ENCODE measurements at places on chromosomes 3 and 15.
A peak's percentile ranks its signal among the peaks of the same experiment; 100 is the strongest.

DNA sequence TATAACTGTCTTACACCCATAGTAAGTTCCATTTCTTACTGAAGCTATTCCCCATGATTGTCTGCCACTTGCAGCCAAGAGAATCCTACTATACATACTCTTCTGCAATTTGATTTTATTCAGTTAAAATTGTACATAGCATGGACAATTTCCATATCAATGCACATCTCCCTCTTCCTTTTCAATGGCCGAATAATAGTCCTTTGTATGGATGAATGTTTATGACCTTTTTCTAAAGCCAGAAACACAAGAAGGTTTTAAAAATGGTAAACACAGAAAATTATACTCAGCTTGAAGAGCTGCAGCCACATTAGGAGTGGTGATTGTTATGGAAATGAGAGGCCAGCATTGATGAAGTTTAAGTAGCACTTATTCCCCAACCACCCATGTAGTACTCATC is 8.5 kb upstream of the ERC2 start:
- H3K27ac ChIP-seq, result no peak overlapping the region
- no peaks in the 10 kb centered on the region for H3K36me3 ChIP-seq
- no peaks in the 10 kb centered on the region for H3K4me1 ChIP-seq
- H3K27me3 ChIP-seq, result no peaks in the 10 kb centered on the region
- H3K4me3 ChIP-seq, result no peak overlapping the region
- no peak for DNase-seq

GRCh38 chr3:192675958-192676649 is 51.2 kb downstream of the FGF12 start:
- H3K27ac ChIP-seq, result no peak overlapping the region
- no peaks in the 10 kb centered on the region for H3K36me3 ChIP-seq
- peak; percentile 15 for DNase-seq
- no peaks in the 10 kb centered on the region for H3K4me1 ChIP-seq
- no peak overlapping the region for H3K4me3 ChIP-seq
- 0 out of 2 replicates have a peak, but pooled peaks cover 2% of the 10 kb centered on the region for H3K27me3 ChIP-seq

DNA sequence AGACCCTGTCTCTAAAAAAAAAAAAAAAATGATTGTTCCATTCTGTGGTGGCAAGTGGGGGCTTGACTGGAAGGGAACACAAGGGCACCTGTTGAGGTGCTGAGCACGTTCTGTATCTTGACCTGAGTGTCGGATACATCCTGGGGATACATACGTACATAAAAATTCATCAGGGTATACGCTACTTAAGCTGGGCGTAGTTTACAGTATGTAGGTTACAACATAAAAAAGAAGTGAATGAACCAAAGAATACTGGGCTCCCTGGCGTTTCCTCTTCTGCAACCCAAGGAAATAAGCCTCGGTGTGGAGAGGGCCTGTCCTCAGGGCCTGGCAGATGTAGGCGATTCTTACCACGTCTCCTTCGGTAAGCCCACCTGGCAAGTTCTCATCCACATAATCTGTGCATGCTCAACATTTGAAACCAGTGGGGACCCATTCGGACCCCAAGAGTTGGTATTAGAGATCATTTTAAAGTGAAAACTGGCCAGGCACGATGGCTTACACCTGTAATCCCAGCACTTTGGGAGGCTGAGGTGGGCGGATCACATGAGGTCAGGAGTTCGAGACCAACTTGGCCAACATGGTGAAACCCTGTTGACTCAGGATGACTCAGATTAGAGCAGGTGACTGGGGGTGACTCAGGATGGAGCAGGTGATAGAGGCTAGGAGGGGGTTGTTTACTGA is 5.1 kb upstream of the MUC20 start:
- H3K27me3 ChIP-seq, result no peaks in the 10 kb centered on the region
- no peaks in the 10 kb centered on the region for H3K36me3 ChIP-seq
- no peak overlapping the region for H3K4me3 ChIP-seq
- no peak for DNase-seq
- H3K27ac ChIP-seq, result no peak overlapping the region

DNA sequence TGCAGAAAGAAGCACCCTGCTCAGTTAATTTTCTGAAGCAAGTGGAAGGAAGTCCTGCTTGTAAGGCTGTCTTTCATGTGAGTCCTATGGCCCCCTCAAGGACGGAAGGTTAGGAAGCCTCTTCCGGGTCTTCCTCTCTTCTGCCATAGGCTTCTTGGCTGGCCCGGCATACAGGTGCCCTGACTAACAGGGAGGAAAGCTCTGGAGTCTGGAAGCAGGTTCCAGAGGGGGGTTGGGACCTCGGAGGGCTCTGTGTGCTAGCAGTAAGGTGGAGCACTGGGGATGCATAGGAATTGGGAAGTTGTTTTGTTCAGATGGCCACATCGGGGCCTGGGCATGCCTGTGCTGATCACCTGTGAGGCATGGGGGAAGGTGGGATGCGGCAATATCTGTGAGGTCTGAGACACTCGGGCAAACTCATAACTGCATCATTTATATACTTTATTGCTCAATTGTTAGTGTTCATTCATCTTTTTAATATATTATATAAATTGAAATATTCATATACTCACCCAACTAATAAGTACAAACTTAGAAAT is 49.6 kb downstream of the TRAK1 start:
- H3K4me1 ChIP-seq, result no peaks in the 10 kb centered on the region
- no peaks in the 10 kb centered on the region for H3K27me3 ChIP-seq
- H3K4me3 ChIP-seq, result no peak overlapping the region
- H3K36me3 ChIP-seq, result no peaks in the 10 kb centered on the region

DNA sequence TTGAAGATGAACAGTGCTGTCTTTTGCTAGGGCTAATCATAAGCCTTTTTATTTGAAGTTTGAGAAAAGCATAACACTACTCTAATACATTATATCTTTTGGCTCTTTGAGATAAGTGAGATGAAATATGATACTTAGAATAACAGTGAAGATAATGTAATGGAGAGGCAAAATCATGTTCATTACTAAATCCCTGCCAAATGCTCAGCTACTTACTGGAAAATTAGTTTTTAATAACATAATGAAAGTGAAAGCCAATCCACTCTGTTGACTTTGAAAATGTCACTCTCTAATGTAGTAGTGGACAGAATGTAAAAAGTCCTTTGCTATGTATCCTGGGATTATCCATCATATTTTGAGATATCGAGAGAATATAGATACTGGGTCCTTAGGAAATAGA is 35.9 kb upstream of the MYH15 start:
- H3K27ac ChIP-seq, result no peak overlapping the region
- no peak for DNase-seq
- H3K4me3 ChIP-seq, result 0 out of 2 replicates have a peak overlapping the region, but pooled peaks have one; percentile 7
- H3K36me3 ChIP-seq, result peaks cover 8% of the 10 kb centered on the region
- no peaks in the 10 kb centered on the region for H3K4me1 ChIP-seq
- H3K27me3 ChIP-seq, result no peaks in the 10 kb centered on the region

Data from GM12878 (cell line).